ENCODE measurements at places on chromosomes 13 and 19.

DNA sequence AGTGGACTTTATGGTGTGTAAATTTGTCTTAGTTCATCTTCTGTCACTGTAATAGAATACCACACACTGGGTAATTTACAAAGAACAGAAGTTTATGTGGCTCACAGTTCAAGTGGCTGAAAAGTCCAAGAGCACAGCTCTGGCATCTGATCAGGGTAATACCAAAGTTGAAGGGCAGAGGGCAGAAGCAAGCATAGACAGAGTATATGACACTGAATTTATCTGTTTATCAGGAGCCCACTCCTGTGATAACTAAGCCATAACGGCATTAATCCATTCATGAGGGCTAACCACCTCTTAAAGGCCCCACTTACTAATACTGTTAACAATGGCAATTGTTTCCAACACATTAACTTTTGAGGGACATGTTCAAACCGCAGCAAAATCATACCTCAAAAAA is 4.0 kb upstream of the RFXAP start:
- DNase-seq = no peak

- DNase-seq = no peak
Measured at GRCh38 chr13:103395139-103395538, 328.9 kb upstream of the SLC10A2 start.

- no peak for DNase-seq
Measured at GRCh38 chr13:95181586-95181985, 119.7 kb downstream of the ABCC4 start.

DNA sequence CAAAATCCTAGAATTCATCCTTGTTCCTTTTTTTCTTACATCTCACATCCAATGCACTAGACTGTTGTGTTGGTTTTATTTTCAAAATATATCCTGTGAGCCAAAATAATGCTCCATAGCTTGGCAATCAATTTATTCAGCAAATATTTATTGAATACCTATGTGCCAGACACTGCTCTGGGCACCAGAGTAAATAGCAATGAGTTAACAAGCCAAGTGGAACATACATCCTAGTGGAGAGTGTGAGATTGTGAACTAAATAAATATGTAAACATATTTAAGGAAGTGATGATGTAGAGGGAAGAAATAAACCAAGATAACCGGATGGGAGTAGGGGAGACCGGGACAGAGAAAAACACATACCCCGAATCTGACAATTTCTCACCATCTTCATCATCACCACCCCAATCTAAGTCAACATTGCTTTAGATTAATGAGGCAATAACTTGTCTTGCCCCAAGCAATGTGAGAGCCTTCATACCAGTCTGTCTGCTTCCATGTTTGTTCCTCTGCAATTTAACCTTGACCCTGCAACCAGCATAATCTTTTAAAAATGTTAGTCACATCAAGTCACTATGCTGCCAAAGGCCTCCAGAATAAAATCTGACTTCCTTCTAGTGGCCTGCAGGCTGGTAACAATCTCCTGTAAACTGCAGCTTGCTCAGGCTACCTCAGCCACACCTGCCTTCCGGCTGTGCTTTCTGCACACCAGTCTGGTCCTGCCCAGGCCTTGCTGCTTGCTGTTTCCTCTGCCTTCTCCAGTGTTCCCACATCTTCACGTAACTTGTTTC is 199.2 kb downstream of the DLEU7 start:
- no peak for DNase-seq

GRCh38 chr19:33628921-33629825 is 7.4 kb downstream of the CHST8 start:
- no peak for DNase-seq

- no peak for DNase-seq
Measured at GRCh38 chr19:7736148-7736547, 4.2 kb upstream of the CLEC4G start.
